Dermis blood vessel endothelial cell (primary cell): ENCODE measurements at places on chromosomes 2 and 18. TPM values are rescaled to one million over a fixed set of nuclear protein-coding genes. Genes with fewer than 3 reads are reported as not detected.

Gene IL36G
- not detected in 2 replicates for total RNA-seq

GRCh38 chr2:190781604-190782198 is 98.9 kb upstream of the GLS start:
- peak; percentile 88 for DNase-seq

DNA sequence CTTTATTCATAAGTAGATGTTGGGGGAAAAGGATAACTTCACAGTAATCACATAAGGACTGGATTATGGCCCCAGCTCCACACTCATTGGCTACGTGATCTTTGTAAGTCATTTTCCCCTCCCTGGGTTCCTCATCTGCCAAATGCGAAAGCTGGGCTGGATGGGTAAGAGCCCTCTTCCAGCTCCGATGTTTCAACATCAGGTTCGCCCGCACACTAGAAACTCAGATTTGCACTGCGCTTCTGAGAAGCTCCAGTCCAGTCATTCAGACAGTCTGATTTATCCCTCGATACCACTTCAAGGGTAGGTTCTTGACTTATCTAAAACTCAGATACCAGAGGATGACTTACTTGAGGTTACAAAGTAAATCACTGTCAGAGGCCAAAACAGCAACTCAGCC is 31.0 kb upstream of the RMDN2 start:
- no peak for DNase-seq

Gene GREB1L
- total RNA-seq: 4.9 and 10.1 TPM in 2 replicates

- no peak for DNase-seq
Measured at GRCh38 chr2:169066897-169067296, 2.5 kb upstream of the DHRS9 start.

GRCh38 chr2:62338111-62338510 is 142.2 kb downstream of the B3GNT2 start:
- no peak for DNase-seq

- DNase-seq: no peak
Measured at GRCh38 chr2:141226560-141226959, 904.3 kb downstream of the LRP1B start.
